ENCODE measurements at places on chromosomes 2 and 18. TPM values are rescaled to one million over a fixed set of nuclear protein-coding genes. Genes with fewer than 3 reads are reported as not detected.
A peak's percentile ranks its signal among the peaks of the same experiment; 100 is the strongest.

DNA sequence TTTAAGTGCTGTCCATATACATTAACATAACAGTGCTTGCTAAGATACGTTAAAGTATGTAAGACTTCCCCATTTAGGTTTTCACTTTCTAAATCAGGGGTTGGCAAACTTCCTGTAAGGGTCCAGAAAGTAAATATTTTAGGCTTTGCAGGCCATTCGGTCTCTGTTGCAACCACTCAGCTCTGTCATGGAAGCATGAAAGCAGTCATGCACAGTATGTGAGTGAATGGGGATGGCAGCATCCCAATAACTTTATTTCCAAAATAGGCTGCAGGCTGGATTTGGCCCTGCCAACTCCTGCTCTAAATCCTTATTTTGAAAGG lies 128.7 kb downstream of the PLA2R1 start:
- no peaks in the 10 kb centered on the region for H3K36me3 ChIP-seq
- DNase-seq = no peak
- no peak overlapping the region for H3K27ac ChIP-seq
- H3K4me3 ChIP-seq = no peak overlapping the region
- no peaks in the 10 kb centered on the region for H3K4me1 ChIP-seq
- no peaks in the 10 kb centered on the region for H3K27me3 ChIP-seq

- H3K4me3 ChIP-seq = no peak overlapping the region
- DNase-seq = no peak
- no peak overlapping the region for H3K27ac ChIP-seq
- H3K4me1 ChIP-seq = no peaks in the 10 kb centered on the region
- no peaks in the 10 kb centered on the region for H3K36me3 ChIP-seq
These were observed 221.8 kb downstream of the SPP2 start for GRCh38 chr2:234272069-234272850.

TCF23 gene
- not detected for total RNA-seq

GRCh38 chr2:11080253-11081115 lies 74.8 kb upstream of the SLC66A3 start:
- H3K4me1 ChIP-seq = no peaks in the 10 kb centered on the region
- H3K36me3 ChIP-seq = no peaks in the 10 kb centered on the region
- no peak overlapping the region for H3K27ac ChIP-seq
- no peak for DNase-seq
- no peak overlapping the region for H3K4me3 ChIP-seq
- H3K27me3 ChIP-seq = no peaks in the 10 kb centered on the region

- H3K36me3 ChIP-seq = no peaks in the 10 kb centered on the region
- no peaks in the 10 kb centered on the region for H3K4me1 ChIP-seq
- no peaks in the 10 kb centered on the region for H3K27me3 ChIP-seq
- H3K27ac ChIP-seq = no peak overlapping the region
- no peak for DNase-seq
- no peak overlapping the region for H3K4me3 ChIP-seq
These were observed 256.0 kb downstream of the EIPR1 start for GRCh38 chr2:3121601-3122000.

GRCh38 chr2:231319867-231320266 lies 75.6 kb upstream of the B3GNT7 start:
- DNase-seq = no peak
- no peak overlapping the region for H3K27ac ChIP-seq
- H3K4me3 ChIP-seq = no peak overlapping the region
- no peaks in the 10 kb centered on the region for H3K36me3 ChIP-seq
- no peaks in the 10 kb centered on the region for H3K27me3 ChIP-seq

DNA sequence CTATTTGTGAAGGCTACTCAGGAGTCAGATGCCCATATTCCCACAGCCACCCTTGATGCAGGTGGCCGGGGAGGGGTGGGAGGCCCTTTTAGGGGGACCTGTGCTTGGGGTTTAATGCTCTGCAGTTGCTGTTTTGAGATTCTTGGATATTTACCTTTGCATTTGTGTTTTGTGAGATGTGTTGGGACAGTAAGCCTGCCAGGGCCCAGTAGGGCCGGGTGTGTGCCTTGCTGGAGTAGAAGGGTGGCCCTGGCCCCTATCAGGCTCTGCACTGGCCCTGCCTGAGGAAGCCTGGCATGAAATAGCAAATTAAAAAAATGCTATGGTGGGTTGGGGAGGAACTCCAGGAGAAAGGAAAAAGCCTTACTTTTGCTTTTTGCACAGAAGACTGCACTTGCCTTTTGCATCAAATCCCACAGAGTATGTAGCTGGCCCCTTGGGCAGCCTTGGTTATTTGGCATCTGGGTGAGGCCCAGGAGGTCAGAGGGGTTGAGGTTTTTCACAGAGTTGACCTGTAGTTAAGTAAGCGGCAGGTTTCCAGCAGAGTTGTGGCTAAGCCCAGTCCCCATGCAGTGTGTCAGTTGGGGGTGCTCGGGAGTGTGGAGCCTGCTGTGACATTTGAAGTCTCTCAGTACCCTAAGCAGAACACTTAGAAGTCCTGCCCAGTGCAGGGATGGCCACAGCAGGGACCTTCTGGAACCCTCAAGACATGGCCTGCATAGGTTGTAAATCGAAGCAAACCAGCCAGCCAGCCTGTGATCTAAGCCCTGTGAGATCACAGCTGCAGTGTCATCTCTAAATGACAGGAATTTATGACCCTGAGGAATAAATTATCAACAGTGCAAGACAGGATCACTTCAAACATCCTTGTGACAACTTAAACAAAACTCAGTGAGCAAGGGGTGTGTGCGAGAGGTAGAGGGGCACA lies 68.8 kb downstream of the SH3RF3 start:
- peaks cover 5% of the 10 kb centered on the region for H3K4me1 ChIP-seq
- H3K27me3 ChIP-seq = no peaks in the 10 kb centered on the region
- DNase-seq = no peak

DNA sequence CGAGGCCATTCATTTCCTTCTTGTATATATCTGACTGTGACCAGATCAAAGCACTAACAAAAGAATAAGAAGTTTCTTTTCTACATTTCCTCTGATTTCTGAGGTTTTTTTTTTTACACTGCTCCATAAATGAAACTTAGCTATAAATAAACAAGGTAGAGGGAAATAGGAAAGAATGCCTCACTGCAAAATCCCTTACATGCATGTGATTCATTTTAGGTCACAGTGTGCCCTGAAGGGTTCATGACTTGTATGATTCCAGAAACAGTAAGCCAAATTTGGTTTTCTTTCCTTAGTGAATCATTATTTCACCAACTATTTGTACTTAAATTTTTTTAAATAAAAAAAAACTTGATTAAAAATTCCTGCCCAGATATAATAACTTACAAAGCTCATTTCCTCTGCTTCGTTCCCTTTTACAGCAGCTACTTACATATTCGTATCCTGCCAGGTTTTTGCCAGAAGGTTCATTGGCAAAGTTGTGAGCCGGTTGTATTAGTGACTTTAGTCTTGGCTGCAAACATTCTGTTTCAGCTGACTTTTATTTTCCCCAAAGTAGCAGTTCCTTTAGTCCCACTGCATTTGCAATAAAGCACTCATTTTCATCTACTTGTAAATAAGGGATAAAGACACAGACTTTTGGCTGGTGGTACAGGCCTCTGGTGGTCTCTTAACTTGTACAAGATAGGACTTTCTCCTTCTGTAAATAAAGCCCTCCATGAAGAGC lies 58.6 kb downstream of the LRP2 start:
- H3K36me3 ChIP-seq = no peaks in the 10 kb centered on the region
- no peak for DNase-seq
- no peaks in the 10 kb centered on the region for H3K27me3 ChIP-seq
- peak overlapping the region; percentile 54 for H3K27ac ChIP-seq

DNA sequence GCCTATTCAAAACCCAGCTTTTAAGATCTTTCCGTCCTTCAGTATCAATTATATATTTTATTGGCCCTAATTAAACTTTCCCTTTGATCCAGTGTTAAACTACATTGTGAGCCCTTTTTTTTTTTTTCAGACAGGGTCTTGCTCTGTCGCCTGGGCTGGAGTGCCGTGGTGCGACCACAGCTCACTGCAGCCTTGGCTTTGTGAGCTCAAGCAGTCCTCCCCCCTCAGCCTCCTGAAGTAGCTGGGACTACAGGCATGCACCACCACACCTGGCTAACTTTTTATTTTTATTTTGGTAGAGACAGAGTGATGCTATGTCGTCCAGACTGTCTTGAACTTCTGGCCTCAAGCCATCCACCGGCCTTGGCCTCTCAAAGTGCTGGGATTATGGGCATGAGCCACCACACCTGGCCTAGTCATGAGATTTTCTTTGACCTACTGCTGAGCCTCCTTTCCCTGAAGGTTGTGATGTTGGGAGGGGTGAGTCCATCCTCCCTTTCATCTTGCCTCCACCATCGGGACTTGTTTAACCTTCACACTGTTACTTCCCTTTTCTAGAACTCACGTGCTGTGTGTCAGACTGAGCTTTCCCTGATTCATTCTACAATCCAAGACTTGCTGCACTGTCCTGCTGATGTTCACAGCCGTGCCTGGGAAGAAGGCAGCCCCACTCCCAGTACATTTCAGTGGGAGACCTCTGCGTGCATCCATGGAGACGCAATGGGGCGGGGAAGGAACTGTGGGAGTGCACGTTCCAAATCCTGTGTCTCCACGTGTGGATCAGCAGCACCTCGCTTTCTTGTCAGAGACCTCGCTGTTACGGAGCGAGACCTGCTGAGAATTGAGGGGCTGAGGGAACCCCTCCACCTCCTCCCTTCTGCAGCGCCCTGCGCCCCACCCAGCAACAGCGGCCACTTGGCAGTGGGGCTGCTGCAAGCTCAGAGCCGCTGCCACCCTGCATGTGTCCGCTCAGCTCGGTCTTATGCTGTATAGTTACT lies 10.8 kb downstream of the OXER1 start:
- no peaks in the 10 kb centered on the region for H3K27me3 ChIP-seq
- no peaks in the 10 kb centered on the region for H3K36me3 ChIP-seq
- DNase-seq = no peak
- H3K4me1 ChIP-seq = no peaks in the 10 kb centered on the region
- no peak overlapping the region for H3K4me3 ChIP-seq

- H3K4me3 ChIP-seq = no peak overlapping the region
- no peaks in the 10 kb centered on the region for H3K4me1 ChIP-seq
- DNase-seq = no peak
- H3K36me3 ChIP-seq = no peaks in the 10 kb centered on the region
- no peaks in the 10 kb centered on the region for H3K27me3 ChIP-seq
These were observed 970.1 kb downstream of the DPP10 start for GRCh38 chr2:115412501-115412900.

- no peak for DNase-seq
- no peaks in the 10 kb centered on the region for H3K4me1 ChIP-seq
- H3K36me3 ChIP-seq = no peaks in the 10 kb centered on the region
- H3K27me3 ChIP-seq = no peaks in the 10 kb centered on the region
- no peak overlapping the region for H3K4me3 ChIP-seq
These were observed 226.0 kb upstream of the ITGA4 start for GRCh38 chr2:181231151-181231550.

ABHD1 gene
- total RNA-seq = 0.29 TPM

- H3K27me3 ChIP-seq = no peaks in the 10 kb centered on the region
- no peak overlapping the region for H3K4me3 ChIP-seq
- no peak for DNase-seq
- H3K36me3 ChIP-seq = no peaks in the 10 kb centered on the region
- H3K4me1 ChIP-seq = no peaks in the 10 kb centered on the region
These were observed 110.6 kb downstream of the ZNF532 start for GRCh38 chr18:58975296-58975695.

- no peak overlapping the region for H3K27ac ChIP-seq
- no peak overlapping the region for H3K4me3 ChIP-seq
- H3K27me3 ChIP-seq = no peaks in the 10 kb centered on the region
- H3K36me3 ChIP-seq = no peaks in the 10 kb centered on the region
- no peak for DNase-seq
These were observed 134.1 kb upstream of the SIX3 start for GRCh38 chr2:44807201-44808025.

- no peaks in the 10 kb centered on the region for H3K4me1 ChIP-seq
- H3K27ac ChIP-seq = no peak overlapping the region
- no peak for DNase-seq
- no peaks in the 10 kb centered on the region for H3K36me3 ChIP-seq
- no peaks in the 10 kb centered on the region for H3K27me3 ChIP-seq
- H3K4me3 ChIP-seq = no peak overlapping the region
These were observed 401.7 kb upstream of the HS6ST1 start for GRCh38 chr2:128720080-128721022.

GRCh38 chr2:64873472-64873924 lies 115.7 kb upstream of the SLC1A4 start:
- H3K27ac ChIP-seq = peak overlapping the region; percentile 9
- H3K36me3 ChIP-seq = no peaks in the 10 kb centered on the region
- no peaks in the 10 kb centered on the region for H3K4me1 ChIP-seq
- H3K4me3 ChIP-seq = peak overlapping the region; percentile 55
- DNase-seq = peak; percentile 84

TUBA4B gene
- not detected for total RNA-seq

GRCh38 chr2:132837769-132838168 lies 167.8 kb upstream of the LYPD1 start:
- no peaks in the 10 kb centered on the region for H3K36me3 ChIP-seq
- H3K4me1 ChIP-seq = no peaks in the 10 kb centered on the region
- H3K27me3 ChIP-seq = no peaks in the 10 kb centered on the region
- no peak overlapping the region for H3K27ac ChIP-seq

- no peaks in the 10 kb centered on the region for H3K36me3 ChIP-seq
- no peaks in the 10 kb centered on the region for H3K27me3 ChIP-seq
- H3K4me3 ChIP-seq = no peak overlapping the region
- DNase-seq = no peak
These were observed 59.9 kb downstream of the SH3RF3 start for GRCh38 chr2:109188898-109189297.

KCNG2 gene
- 1.6 TPM for total RNA-seq

DNA sequence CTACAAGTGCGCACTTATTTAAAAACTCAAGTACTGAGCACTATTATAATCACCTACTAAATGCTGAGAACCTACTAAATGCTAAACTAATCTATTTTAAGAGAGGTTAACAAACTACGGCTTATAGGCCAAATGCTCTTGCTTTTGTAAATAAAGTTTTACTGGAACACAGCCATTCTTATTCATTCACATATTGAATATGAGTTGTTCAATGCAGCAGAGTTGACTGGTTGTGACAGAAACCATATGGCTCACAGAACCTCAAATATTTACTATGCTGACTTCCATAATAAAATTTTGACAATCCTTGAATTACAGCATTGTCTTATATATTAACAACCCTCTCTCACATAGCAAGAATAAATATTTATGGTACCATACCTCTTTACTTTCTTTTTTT lies 103.2 kb downstream of the ZNF521 start:
- H3K27me3 ChIP-seq = no peaks in the 10 kb centered on the region
- H3K27ac ChIP-seq = no peak overlapping the region
- no peak overlapping the region for H3K4me3 ChIP-seq
- no peak for DNase-seq

DNA sequence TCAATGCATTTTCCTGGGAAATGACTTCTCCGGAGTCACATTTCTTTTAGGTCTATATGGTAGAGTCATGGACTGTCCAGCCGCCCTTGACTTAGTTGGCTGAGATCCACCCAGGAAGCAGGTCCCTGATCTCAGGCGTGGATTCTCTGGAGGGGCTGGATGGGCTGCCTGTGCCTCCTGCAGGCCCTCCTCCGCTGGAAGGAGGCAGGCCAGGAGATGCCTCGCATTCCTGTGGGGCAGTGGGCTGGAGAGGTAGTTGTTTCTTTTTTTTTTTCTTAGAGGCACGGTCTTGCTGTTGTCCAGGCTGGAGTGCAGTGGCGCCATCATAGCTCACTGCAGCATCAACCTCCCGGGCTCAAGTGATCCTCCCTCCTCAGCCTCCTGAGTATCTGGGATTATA lies 129.0 kb upstream of the MYCN start:
- no peaks in the 10 kb centered on the region for H3K4me1 ChIP-seq
- no peak overlapping the region for H3K4me3 ChIP-seq
- no peaks in the 10 kb centered on the region for H3K27me3 ChIP-seq
- no peaks in the 10 kb centered on the region for H3K36me3 ChIP-seq
- no peak overlapping the region for H3K27ac ChIP-seq
- no peak for DNase-seq

- H3K4me1 ChIP-seq = no peaks in the 10 kb centered on the region
- H3K36me3 ChIP-seq = no peaks in the 10 kb centered on the region
- DNase-seq = no peak
- H3K27me3 ChIP-seq = no peaks in the 10 kb centered on the region
These were observed 176.1 kb upstream of the SPRED2 start for GRCh38 chr2:65608466-65608865.
